Stimulated activated CD8-positive, alpha-beta memory T cell treated with anti-CD3 and anti-CD28 coated beads, Interleukin-15, amount 100 ng/mL, for 48 hours (primary cell): ENCODE measurements at places on chromosomes 2 and 18.

GRCh38 chr2:136185981-136186776 is 68.2 kb upstream of the CXCR4 start:
- DNase-seq: no peak

DNA sequence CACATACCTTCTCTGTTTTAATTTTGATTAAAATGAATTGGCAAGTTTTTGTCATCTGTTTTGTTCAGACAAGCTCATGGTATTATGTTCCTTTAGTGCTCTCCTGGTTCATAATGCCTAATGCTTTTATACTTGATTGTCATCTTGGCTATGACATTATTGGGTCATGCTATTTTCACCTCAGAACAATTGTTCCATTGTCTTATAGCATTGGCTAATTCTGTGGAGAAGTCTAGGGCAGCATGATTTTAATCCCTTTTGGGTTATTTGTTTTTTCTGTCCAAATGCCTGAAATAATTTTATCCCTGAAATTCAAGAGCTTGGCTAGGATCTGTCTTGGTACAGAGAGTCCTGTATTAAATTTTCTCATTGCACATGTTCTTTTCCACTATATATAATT is 83.8 kb upstream of the CCDC85A start:
- no peak for DNase-seq

DNA sequence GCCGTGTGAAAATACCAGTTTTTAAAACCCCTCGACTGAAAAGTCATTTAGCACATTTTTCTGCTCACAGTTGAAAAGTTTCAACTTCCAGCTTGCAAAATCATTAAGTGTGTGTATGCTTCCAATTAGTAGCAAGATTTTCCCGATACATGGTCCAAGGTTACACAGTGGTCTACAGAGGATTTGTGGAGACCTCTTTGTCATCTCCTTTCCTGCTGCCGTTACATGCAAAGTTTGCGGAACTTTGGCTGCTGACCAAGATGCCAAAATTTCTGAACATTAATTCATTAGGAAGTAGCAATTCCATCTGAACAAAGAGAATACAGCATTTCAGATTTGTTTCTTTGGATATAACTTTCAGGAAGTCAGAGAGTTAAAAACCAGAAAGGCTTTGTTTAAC is 474.6 kb downstream of the PLCL1 start:
- DNase-seq: no peak

GRCh38 chr2:170714381-170715061 is 616 bp upstream of the SP5 start:
- no peak for DNase-seq

GRCh38 chr2:142944264-142944663 is 66.8 kb downstream of the KYNU start:
- DNase-seq: no peak

GRCh38 chr2:142131010-142131669 is at the start of gene LRP1B:
LRP1B (minus strand) TSS chr2:142131016; CDS start chr2:142130729, 287 bp downstream.
- DNase-seq: no peak

GRCh38 chr18:69839497-69839896 is 108.2 kb downstream of the CD226 start:
- no peak for DNase-seq

GRCh38 chr18:1062588-1062987 is 157.9 kb downstream of the ADCYAP1 start:
- DNase-seq: no peak

GRCh38 chr2:226256237-226256636 is 543.4 kb downstream of the IRS1 start:
- DNase-seq: no peak

DNA sequence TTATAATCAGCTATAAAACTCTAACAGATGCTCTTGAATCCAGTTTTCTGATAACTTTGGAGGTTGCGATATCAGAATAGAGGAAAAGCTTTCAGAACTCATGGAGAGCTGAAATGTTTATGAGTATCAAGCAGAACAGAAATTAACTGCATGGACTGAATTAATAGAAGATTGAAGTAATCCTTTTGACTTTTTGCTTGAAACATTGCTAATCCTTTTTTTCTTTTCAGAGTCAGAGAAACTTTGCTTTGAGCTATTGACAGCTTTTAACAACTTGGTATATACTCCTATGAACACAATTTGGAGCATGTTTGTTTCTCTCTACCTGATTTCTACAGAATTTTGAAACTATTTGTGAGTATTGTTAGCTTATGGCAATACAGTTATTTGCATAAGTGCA is 1254.8 kb downstream of the LRP1B start:
- DNase-seq: no peak

DNA sequence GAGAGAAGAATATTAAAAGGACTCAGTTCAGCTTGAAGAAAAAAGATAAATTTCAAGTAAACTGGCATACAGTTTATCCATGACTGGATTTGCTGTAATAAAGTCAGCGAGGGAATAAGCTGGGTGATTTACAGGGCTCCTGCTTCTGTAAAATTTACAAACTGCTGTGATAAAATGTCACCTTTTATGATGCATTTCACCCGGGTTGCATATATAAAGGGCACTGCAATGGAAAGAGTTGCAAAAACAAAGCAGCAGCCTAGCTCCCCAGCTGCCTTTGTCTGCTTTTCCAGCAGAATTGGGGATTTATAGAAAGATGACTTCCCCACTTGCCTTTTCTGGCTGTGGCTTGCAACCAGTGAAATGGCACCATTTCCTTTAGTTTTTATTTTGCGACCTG is 132.5 kb upstream of the LHCGR start:
- no peak for DNase-seq

DNA sequence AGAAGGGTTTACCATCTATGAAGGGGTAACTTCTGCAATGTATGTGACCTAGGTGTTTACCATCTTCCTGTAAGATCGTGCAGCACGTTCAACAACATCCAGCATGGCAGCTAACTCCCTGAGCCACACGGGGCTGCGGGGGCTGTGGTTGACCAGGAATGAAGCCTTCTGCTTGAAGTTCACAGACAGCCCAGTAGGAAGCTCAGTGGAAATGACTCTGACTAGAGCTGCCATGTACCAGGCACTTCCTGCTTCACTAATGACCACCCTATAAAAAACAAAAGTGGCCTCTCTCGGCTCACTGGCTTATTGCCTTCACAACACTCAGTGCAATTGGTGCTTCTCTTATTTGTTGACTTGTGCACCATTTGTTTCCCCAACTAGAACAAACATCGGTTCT is 99.7 kb upstream of the SMAD7 start:
- DNase-seq: no peak

DNA sequence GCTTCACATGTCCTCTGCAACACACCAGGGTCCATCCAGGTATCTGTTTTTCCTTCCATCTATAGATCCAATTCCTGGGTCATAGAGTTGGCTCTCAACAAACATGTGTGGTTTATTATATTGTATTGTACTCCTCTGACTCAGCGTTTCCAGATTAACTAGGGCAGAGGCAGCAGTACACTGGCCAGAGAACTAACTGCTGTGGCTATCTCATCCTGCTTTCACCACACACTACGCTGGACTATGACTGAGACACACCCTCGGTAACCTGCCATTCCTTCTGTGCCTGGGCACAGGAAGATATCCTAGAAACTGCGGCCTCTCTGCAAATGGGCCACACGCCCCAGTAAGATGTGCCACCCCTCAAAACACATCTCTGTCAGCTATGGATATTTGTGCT is 159.8 kb upstream of the STK17B start:
- no peak for DNase-seq

DNA sequence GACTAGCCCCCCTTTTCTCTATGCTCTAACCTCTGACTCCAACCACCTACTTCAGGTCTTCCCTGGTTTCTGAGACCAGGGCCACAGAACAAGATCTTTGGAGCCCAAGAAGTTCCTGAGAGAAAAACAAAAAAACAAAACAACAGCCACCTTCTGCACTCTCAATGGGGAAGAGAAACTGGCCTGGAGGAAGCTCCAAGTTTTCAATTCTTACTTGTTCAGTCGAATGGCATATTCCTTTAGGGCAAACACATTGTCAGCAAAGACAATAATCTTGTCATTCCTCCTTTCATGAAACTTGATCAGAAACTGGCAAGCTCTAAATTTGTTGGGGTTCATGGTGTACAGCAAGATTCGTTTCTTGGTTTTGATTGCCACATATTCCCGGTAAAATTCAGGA is 15.0 kb downstream of the ERCC3 start:
- no peak for DNase-seq

- no peak for DNase-seq
Observed at GRCh38 chr2:72326759-72327158, 179.1 kb upstream of the CYP26B1 start.

GRCh38 chr2:115650827-115651226 is 1208.4 kb downstream of the DPP10 start:
- no peak for DNase-seq

GRCh38 chr2:84676295-84676694 is 160.0 kb downstream of the DNAH6 start:
- no peak for DNase-seq

GRCh38 chr2:119384971-119385370 is 18.2 kb downstream of the DBI start:
- DNase-seq: no peak

DNA sequence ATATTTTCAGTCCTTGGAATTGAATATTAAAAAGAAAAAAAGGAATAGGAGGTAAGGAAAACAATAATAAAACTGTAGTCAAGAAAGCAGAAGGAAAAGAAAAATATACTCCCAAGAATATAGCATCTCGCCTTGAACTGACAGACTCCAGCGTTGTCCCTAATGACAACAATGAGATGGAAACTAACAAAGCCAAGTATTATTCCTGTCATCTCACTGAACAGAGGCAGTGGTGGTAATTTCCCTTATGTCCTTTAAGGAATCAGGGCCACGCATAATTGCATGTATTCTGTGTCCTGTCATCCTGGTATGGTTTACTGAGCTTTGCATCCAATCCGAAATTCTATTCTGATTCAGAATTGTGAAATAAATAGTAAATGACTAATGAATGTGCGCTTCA is 158.9 kb downstream of the LRRTM4 start:
- DNase-seq: no peak

GRCh38 chr2:83730223-83730622 is 728.9 kb downstream of the SUCLG1 start:
- DNase-seq: no peak

DNA sequence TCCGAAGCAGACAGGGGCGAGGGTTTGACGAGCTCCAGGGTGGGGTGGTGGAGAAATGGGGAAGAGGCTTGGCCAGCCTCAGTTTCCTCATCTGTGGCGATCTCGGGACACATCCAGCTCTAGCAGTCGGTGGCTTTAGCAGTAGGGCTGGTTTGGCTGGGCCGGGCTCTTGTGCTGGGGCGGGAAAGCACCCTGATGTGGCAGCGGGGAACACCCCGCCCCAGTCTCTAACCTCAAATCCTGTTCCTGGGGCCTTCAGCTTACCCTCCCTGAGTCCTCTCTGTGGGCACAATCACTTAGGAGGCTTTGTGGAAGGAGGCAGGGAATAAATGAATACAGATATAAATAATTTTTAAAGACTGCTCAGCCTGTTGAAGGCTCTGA is 26.5 kb upstream of the MCFD2 start:
- DNase-seq: peak; percentile 58

- DNase-seq: no peak
Observed at GRCh38 chr2:235553696-235554100, 59.9 kb downstream of the AGAP1 start.

- no peak for DNase-seq
Observed at GRCh38 chr18:21669736-21670285, 34.8 kb downstream of the ABHD3 start.

GRCh38 chr18:55384115-55384514 is 203.9 kb downstream of the TCF4 start:
- DNase-seq: no peak

GRCh38 chr2:30584116-30584515 is 137.1 kb downstream of the LCLAT1 start:
- no peak for DNase-seq

DNA sequence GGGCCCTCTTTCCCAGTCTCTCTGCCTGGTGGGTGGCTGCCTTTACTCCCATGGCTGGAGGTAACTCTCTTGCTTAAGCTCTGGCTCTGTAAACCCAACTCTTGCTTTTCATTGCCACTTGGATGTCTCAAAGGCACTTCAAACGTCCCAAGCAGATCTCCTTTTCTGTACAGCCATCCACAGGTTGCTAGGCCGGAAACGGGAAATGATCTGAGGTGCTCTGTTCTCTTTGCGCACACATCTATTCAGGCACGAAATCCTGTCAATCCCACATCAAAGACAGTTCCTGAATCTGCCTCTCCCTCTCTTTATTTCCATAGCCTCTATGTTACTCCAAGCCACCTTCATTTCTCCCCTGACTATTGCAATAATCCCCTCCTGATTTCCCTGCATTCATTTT is 87.4 kb downstream of the AOX1 start:
- DNase-seq: no peak

DNA sequence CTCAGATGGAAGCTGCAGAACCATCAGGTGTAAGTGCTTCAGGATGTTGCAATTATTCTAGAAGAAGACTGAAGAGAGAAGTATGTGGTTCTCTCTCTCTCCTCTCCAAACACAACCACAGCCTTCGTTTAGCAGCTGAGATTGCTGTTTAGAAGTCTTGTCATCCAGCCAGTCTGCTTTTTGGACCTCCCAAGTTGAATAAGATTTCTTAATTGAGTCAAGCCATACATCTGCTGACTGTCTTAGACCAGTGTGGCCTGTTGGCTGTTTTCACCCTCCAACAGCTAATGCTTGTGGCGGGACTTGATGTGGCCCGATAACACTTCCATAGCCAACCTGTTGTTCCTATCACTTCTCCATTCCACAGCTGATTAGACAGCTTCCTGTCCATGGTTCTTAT is 91.3 kb upstream of the TMEM17 start:
- DNase-seq: no peak

DNA sequence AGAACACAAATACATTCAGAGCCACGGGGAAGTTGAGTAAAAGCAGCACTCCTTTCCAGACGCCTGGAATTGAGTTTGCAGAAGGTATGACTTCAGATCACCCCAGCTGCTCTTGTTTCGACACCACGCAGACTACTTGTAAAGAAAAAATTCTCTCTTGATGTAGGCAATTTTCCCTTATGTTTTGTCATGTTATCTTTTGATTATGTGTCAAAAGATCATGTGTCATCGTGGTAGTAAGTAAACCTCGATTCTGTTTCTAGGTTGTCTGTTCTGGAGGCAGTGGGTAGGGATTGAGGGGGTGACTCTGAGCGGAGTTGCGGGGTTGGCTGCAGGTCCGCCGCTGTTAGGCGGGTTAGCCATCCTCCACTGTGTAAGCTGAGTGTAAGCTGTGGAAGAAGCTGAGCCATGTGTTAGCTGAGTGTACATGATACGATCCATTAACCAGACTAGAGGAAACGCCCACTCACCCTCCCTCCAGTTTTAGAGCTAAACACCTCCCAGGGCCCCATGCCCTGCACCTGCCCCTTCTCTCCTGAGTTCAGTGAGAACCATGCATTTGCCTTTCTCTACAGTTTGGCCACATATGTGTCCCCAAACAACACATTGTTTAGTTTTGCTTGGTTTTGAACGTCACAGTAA is 181.8 kb downstream of the SNTG2 start:
- DNase-seq: peak; percentile 27
